ENCODE measurements at places on chromosomes 4 and X. TPM values are rescaled to one million over a fixed set of nuclear protein-coding genes. Genes with fewer than 3 reads are reported as not detected.

Gene SLC16A2
- total RNA-seq, result 17.4 TPM

Gene SHROOM4
- not detected for total RNA-seq

Gene PAGE4
- total RNA-seq, result not detected

Gene CDKL5
- 6.7 TPM for total RNA-seq

Measured in A549 treated with AZD2906 at 1 μM for 4 hours (cell line).